ENCODE measurements at places on chromosomes 7 and 10.
A peak's percentile ranks its signal among the peaks of the same experiment; 100 is the strongest.

- DNase-seq, result no peak
Measured at GRCh38 chr7:17274551-17275245, 23.8 kb upstream of the AHR start.

GRCh38 chr7:43353902-43354301 is 229.0 kb upstream of the STK17A start:
- no peak for DNase-seq

DNA sequence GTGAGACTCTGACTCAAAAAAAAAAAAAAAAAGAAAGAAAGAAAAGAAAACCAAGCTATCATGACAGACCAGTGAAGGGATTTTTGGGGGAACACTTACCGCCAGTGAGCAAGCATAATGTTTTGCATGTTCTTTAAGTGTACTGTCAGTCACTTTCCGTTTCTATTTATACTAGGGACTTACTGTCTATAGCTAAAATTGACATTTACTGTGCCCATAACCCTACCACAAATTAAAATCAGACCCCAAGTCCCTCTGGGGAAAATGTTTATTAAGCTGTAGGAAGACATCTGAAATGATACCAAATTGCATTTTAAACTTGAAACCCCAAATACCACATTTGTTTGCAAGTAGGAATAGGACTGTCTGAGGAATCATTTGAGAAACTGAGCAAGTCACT is 252.8 kb downstream of the TRIL start:
- DNase-seq, result no peak

DNA sequence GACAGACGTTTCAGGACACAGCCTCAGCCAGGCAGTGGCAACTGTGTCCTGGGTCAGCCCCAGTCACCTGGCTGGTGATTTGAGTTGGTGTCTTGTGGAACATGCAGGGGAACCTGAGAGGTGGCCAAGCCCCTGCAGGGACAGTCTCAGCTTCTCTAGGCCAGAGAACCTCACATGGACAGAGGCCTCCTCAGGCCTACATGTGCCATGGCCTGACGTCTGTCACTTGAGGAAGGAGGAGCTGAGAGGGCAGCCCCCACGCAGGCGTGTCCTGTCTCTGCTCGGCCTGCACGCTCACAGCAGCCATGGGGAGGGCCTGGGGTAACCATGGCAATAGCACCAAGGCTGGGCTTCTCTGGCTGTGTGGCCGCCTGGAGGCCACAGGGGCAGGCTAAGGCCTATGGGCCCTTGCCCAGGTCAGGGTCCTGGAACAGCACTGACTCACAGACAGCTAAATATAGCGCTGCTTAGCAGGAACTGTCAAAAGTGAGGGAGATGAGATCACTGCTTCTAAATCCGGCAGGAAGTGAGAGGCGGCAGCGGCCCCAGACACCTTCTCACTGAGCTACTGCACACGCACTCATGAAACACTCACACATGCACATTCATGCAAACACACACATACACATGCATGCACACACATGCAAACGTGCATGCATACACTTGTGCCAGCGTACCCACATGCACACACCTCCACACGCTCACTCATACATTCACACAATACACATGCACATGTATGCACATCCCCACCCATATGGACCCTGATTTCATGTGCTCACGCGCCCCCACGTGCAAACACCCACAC is 57.0 kb downstream of the YKT6 start:
- peak; percentile 13 for DNase-seq

DNA sequence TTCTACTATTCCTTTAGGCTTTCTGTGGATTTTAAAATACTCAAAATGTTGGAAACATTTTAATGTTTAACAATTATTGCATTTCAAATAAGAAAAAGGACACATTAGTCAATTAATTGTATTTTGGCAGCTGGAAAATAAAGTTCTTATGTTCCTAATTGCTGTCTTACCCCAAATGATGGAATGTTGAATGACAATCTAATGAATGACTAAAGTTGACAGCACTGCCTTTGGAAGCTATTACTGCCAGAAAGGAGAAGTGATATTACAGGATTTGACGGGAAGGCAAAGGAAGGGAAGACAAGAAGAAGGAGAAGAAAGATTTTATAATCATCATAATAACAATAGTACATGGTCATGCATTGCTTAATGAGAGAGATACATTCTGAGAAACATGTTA is 23.4 kb upstream of the TMEM229A start:
- no peak for DNase-seq

- no peak for DNase-seq
Measured at GRCh38 chr7:140738280-140738679, 41.8 kb downstream of the NDUFB2 start.
